ENCODE measurements at places on chromosomes 2 and 18. TPM values are rescaled to one million over a fixed set of nuclear protein-coding genes. Genes with fewer than 3 reads are reported as not detected.

DNA sequence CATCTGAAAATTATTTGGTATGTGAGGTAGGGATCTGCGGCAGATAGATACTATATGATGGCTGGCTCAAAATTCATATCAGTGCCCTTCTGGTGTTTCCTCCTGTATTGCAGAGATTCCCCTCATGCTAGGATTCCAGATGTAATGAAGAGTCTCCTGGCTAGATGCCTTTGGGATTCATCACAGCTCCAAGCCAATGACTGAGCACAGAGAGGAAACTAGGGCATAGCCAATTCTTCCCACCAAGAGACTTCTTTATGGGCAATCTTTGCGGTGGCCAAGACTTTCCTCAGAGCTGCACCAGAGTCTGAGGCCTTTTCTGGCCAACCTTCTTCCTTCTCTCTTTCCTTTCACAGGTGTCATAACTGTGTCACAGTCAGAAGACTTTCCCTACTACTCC, 25.5 kb upstream of the CIB4 start:
- H3K4me3 ChIP-seq: no peak overlapping the region
- H3K27ac ChIP-seq: no peak overlapping the region
- DNase-seq: no peak
- peaks cover 6% of the 10 kb centered on the region for H3K27me3 ChIP-seq
- H3K4me1 ChIP-seq: no peaks in the 10 kb centered on the region

- peak; percentile 94 for DNase-seq
- H3K27me3 ChIP-seq: no peaks in the 10 kb centered on the region
- no peaks in the 10 kb centered on the region for H3K36me3 ChIP-seq
- no peak overlapping the region for H3K27ac ChIP-seq
- H3K4me3 ChIP-seq: no peak overlapping the region
- peaks cover 5% of the 10 kb centered on the region for H3K4me1 ChIP-seq
These were observed 119.3 kb upstream of the SIX2 start for GRCh38 chr2:45128580-45128997.

DNA sequence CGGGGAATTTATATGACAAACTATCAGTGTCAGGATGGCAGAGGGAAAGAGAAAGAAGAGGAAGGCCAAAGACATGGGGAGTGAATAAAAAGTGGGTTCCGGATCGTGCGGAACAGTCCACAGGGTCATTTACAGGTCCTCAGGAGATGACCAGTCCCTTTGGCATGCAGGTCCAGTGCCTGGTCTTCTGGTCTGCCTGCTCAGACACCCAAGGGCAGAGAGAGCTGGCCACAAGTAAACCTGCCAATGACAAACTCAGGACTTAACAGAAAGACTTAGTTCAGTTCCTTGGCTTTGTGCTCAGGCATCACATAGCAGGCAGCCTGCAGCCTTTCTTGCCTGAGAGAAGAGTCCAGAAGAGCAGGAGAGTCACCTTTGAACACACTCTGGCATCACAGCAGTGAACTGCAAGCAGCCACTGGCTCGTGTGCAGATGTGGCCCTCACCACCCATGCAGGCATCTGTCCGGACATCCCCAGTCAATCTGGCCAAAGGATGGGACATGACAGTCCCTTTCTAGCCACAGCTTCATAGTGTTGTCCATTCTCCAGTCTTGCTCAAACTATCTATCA, 14.0 kb downstream of the TMEM127 start:
- peak; percentile 98 for DNase-seq
- H3K27ac ChIP-seq: peak overlapping the region; percentile 37
- no peaks in the 10 kb centered on the region for H3K27me3 ChIP-seq
- peaks cover 18% of the 10 kb centered on the region for H3K4me1 ChIP-seq

DNA sequence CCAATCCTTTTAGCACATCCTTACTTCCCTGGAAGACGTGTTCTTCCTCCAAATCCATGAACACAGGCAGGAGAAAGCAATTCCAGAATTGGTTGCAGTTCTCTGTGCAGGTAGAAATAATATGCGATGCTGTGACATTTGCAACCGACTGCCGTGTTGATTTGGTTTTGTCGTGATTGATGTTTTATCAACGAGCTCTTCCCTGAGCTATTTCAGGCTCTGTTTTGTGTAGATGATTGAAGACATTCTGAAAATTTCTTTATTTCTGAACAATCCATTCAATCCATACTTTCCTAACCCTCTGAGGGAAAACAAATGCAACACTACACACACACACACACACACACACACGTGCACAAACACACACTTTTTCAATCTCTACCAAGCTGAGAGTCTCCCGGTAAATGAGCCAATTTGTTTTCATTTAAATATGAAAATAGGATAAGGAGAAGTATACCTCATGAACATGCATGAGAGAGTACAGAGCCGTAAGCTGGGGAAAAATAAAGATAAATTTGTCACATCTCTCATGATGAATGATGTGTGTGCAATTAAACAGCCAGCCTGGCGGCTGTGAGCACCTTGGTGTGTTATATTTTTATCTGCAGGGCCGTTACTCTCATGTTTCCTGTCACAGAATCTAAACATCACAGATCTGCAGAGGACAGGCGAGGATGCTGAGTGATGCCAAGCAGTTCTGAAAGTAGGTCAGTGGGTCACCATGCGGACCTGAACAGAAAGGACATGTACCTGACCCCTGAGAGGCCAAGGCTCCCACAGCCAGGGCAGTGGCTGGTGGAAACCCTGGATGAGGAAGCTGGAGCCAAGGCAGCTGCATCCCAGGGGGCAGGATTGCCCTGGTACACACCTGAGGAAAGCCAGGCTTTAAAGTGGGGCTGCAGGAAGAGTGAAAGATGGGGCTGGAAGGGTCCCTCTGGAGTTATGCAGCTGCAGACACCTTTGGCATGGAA, 64.8 kb downstream of the PDCL3 start:
- no peak overlapping the region for H3K4me3 ChIP-seq
- peaks cover 19% of the 10 kb centered on the region for H3K27me3 ChIP-seq
- no peak for DNase-seq
- H3K27ac ChIP-seq: no peak overlapping the region
- H3K36me3 ChIP-seq: no peaks in the 10 kb centered on the region

- DNase-seq: no peak
- H3K4me3 ChIP-seq: no peak overlapping the region
- H3K4me1 ChIP-seq: no peaks in the 10 kb centered on the region
- H3K27ac ChIP-seq: no peak overlapping the region
These were observed 261.3 kb downstream of the TNS1 start for GRCh38 chr2:217741381-217741955.

DNA sequence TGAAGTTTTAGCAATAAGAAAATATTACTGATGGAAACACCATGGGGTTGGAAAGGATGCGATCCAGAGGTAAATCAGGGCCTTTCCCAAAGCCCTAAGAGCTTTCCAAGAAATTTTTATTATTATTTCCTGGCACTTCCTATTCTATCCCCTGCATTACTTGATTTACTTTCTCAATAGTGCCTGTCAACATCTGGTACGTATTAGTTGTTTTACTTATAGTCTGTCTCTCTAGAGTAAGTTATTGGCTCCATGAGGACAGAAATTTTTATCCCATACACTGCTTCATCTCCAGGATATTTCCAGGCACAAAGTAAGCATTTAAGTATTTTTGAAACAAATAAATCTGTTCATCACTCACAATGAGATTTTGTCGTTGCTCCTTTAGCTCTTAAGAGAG, 18.1 kb downstream of the PPP4R1 start:
- peaks cover 6% of the 10 kb centered on the region for H3K4me1 ChIP-seq
- H3K4me3 ChIP-seq: no peak overlapping the region
- no peak for DNase-seq
- no peaks in the 10 kb centered on the region for H3K27me3 ChIP-seq

- H3K27ac ChIP-seq: no peak overlapping the region
- H3K27me3 ChIP-seq: no peaks in the 10 kb centered on the region
- DNase-seq: no peak
- H3K36me3 ChIP-seq: peaks cover 19% of the 10 kb centered on the region
- no peak overlapping the region for H3K4me3 ChIP-seq
These were observed 19.0 kb upstream of the SAG start for GRCh38 chr2:233288663-233289062.

DNA sequence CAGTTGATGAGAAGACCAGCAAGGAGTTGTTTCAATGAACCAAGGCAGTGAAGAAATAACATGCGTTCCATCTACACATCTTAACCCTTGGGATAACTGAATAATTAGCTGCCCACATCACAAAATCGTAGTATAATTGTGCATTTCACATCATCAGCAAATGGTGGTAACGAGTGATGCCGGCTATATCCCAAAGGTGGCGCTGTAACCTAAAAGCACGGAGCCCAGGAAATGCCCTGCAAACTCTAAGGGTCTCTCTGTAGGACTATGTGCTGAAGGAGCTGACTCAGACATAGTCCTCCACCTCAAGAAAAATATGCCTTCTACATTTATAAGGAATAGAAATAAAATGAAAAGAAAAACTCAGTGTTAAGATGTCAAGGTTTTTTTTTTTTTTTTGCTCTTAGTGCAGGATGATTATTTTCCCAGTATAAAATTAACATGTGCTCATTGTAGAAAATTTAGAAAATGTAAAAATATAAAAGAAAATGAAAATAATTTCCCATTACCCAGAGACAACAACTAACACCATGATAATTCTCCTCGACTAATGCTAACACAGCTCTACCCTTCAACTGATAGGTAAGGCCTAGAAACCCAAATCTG, 23.1 kb upstream of the DSG3 start:
- H3K4me3 ChIP-seq: no peak overlapping the region
- no peaks in the 10 kb centered on the region for H3K36me3 ChIP-seq
- peak; percentile 24 for DNase-seq
- H3K27ac ChIP-seq: no peak overlapping the region
- no peaks in the 10 kb centered on the region for H3K27me3 ChIP-seq
- no peaks in the 10 kb centered on the region for H3K4me1 ChIP-seq

DNA sequence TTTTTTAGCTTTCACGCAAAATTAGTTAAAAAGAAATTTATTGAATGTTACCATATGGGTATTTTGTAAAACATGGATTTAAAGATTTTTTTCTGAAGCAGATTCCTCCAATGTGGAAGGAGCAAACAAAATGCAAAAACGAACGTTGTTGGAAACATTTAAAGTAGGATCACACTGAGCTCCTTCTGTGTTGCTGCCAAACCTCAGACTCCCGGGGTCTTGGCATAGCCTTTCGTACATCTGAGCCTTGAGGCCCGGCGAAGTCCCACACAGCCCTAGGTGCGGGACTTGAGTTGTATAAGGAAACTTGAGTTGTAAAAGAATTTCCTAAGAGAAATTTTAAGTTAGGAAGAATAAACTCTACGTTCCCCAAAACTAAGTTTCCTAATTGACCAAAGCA, 52.0 kb upstream of the CD226 start:
- no peak overlapping the region for H3K27ac ChIP-seq
- H3K27me3 ChIP-seq: no peaks in the 10 kb centered on the region

CCDC74B gene
- 3.1 TPM for total RNA-seq

PLEK gene
- total RNA-seq: not detected

RNU2-63P gene
- 268 TPM for total RNA-seq

All from fibroblast of lung (primary cell).